ENCODE measurements at places on chromosomes 2 and 18.
A peak's percentile ranks its signal among the peaks of the same experiment; 100 is the strongest.

- no peak for DNase-seq
Observed at GRCh38 chr18:48186131-48186766, 222.9 kb downstream of the ZBTB7C start.

DNA sequence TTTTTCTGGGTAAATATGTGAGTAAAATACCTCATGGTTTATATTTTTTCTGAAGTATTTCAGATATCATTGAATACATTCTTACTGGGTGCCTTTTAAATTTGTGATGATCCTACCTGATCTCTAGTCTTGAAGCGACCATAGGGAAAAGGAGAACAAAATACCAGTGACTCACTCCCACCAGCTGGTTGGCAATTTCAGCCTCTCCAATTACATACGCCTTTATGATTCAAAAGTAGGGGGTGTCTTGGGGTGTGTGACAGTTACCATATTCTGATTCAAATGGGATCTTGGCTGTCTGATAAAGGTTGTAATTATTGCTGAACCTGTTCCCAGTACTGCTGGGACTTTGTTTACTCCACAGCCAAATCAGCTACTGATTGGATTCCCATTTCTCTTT, 175.9 kb upstream of the NXPH2 start:
- DNase-seq, result peak; percentile 36

GRCh38 chr2:147511491-147511948, 333.3 kb upstream of the ACVR2A start:
- peak; percentile 72 for DNase-seq

DNA sequence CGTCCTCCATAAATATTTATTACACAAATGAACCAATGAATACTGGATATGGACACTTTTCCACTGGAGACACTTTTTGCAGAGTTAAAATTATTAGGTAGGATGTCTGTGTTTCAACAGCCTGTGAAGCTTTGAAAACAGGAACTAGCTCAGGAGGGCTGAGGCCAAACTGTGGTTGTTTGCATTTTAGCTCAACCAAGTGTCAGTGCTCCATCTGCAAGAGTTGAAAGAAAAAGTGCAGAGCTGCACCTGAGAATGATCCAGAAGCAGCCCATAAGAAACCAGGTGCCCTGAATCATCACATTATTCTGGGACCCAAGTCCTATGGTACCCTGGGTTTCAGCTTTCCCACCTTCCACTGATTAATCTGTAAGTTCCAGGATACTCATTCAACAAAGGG, 180.4 kb downstream of the TRIB2 start:
- no peak for DNase-seq

- no peak for DNase-seq
Observed at GRCh38 chr2:198117406-198118041, 313.1 kb downstream of the PLCL1 start.

DNA sequence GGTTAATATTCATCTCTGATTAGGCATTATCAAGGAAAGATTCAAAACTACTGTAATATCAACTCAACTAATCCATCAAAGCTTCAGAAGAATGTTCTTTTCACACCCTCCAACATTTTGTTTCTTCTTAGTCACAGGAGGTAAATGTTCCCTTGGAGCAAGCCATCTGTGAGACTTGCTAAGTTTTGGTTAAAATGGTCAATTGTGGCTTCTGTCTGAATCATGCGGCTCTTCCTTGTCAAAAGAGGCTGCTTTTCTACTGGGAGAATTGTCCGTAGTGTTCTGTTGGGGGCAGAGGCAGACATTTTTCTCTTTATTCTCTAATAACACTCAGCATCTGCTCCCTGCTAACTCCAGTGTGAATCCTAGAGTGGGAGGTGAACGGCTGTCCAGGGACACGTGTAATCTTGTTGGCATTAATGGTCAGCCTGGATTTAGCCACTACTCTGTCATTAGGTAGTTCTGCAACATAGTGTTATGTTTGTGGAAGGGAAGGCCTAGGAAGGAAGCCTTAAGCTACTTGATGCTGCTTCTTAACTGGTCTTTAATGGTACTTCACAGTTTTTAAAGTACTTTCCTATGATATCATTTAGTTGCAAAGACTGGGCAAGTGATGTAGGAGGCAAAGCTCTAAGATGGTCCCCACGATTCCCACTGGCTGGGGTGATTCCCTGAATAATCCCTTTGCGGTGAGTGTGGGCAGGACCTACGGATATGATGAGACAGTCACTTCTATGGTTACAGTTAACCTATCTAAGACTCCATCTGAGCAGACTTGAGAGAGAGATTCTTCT, 22.6 kb upstream of the FAP start:
- no peak for DNase-seq

DNA sequence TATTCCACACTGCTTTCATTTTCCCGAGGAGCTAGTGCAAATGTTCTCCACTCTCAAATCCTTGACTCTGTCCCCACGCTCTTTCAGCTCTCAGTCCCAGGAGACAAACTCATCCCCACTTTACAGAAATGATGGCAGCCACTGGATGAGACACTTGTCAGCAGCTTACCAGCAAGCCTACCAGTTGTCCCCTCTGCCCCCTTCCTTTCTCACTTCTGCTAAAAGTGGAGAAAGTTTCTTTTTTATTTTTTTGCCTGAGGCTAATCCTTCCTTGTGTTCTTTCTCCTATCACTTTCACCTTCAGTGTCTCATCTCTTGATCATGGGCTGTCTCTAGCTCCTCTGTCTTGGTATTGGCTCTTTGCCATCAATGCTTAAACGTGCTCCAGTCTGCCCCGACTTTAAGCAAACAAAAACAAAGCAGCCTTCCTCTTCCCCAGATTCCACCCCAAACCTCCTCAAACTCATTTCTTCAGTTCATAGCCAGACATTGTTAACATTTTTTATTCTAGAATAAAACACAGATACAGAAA, 64.5 kb downstream of the TTC32 start:
- DNase-seq, result peak; percentile 4

GRCh38 chr2:1283020-1283801, 130.1 kb upstream of the TPO start:
- no peak for DNase-seq

GRCh38 chr2:241703032-241703604, 1.3 kb downstream of the ING5 start:
- DNase-seq, result no peak

GRCh38 chr2:157256626-157257025, 879 bp upstream of the GALNT5 start:
- no peak for DNase-seq

- no peak for DNase-seq
Observed at GRCh38 chr18:79600596-79600995, 79.0 kb upstream of the CTDP1 start.
